Bone marrow (tissue), 2 donors: ENCODE measurements at places on chromosomes 3 and 15.

DNA sequence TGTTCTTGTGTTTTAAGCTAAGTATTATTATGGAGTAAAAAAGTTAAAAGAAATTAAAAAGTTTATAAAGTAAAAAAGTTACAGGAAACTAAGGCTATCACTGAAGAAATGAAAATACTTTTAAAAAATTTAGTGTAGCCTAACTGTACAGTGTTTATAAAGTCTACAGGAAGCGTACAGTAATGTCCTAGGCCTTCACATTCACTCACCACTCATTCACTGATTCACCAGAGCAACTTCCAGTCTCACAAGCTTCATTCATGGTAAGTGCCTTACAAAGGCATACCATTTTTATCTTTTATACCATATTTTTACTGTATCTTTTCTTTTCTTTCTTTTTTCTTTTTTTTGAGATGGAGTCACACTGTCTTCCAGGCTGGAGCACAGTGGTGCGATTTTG lies 40.7 kb upstream of the SCN5A start:
- DNase-seq, result no peak

GRCh38 chr3:43289841-43290470 lies 3.6 kb downstream of the SNRK start:
- DNase-seq, result no peak

DNA sequence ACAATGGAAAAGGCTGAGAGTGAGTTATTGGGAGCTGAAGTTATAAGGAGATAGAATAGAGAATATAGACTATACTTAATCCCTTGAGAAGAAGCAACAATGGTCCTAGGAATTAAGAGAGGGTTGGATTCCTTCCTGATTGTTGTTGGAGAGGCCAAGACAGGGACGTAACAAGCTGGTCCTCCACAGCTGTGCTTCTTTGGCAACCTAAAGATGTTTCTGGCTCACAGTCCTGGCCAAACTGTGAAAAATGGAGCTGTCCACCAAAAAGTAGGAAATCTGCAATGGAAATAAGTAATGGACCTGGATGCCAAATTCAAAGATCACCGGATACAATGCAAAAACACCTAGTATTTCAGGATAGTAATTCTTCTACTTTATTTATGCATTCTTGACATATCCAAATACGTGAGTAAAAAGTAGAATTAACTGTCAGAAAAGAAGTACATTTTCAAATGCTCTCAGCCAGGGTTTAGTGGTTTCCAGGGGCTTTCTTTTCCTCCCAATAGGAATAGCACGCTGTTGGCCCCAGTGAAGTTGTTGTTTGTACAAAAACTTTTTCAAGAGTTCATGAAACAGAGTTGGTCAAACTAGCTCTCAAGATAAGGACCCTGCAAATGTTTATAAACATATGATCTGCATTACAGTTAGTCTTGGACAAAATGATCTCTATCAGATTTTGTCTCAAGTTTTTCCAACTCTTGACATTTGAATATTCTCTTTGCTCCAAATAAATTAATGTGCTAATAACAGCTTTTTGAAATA lies 28.3 kb downstream of the CERS3 start:
- DNase-seq, result no peak

DNA sequence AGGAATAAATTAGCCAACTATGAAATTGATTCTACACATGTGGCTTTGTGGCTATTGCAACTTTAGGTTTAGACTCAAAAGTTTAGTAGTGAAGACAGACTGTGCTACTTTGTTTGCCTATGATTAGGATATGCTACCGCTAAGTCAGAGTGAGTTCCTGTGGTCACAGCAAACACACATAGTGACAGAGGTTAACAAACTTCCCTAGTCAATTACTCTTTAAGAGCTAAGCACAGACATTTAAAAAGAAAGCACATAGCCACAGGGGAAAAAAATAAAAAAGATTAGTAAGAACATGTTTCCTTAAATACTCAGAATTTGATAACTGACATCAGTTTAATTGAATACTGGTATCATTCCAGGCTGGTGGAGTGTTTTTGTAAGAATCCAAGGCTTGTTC lies 207.1 kb downstream of the GBE1 start:
- peak; percentile 6 for DNase-seq

GRCh38 chr3:137763594-137763938 lies 549 bp upstream of the SOX14 start:
- DNase-seq, result no peak
